ENCODE measurements at places on chromosomes 12 and 14.

DNA sequence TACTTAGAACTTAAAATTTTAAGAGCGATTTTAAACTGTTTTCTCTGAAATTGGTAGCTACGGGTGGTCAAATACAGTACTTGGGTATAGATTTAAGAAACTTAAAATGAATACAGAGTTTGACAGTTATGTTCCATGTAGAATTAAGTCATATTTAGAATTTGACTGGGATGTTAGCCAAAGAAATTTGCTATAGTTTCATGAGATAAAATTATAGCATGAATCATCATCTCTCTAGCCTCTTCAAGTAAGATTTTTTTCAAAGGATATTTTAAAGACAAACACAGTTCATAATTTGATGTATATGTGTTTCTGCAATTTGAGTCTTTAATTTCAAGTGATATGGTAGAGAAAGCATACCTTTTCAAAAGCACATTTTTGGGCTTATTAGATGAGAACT lies 41.0 kb downstream of the ZCRB1 start:
- DNase-seq, result no peak

DNA sequence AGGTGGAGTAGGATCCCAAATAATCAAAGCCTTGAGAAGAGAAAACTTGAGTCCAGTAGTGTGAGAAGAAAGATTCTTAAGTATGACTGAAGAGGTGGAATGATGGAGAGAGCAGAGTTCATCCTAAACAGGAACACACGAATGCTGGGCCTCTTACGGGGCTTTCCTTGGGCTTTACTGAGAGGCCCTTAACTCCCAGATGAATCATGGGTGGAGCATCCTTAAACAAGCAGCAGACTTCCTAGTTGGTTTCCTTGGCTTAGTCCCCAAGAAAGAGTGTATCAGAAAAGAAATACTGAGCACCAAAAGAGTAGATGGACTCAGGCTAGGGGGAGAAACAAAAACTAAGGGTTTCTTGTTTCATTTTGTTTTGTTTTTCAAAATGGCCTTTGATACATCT lies 132.5 kb downstream of the GPR135 start:
- no peak for DNase-seq

- no peak for DNase-seq
Observed at GRCh38 chr14:100416921-100417860, 94.1 kb downstream of the SLC25A47 start.

- no peak for DNase-seq
Observed at GRCh38 chr12:48795550-48796455, 6.9 kb upstream of the ADCY6 start.

DNA sequence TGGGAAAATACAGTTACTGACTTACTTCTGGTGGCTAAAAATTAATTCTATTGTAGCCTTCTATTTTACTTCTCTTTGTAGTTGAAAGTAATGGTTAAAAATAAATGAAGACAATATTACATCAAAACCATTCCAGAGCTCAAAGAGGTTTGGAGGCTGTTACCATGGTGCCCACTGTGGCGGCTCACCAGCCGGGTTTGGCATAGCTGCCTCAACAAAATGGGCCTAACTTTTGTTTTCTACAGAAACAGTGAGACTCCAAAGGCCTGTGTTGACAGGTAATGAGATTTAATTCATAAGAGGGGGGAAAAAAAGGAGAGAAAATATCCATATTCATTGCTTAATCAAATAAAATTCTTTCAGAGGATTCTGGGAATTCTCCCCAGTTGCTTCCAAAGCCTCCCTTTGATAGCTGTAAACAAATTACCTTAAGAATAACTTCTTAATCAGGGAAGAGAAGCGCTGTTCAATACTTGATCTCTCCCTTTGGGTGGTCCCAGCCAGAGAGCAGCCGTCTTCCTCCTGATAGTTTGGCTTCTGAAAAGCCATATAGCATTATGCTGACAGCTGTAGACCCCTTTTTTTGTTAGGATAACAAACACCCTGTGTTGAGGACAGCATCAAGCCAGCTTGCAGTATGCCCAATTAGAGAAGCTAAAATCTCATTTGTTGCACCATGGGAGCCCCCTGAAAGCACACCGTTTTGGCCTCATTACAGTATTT lies 266.8 kb downstream of the NEDD1 start:
- no peak for DNase-seq
